CD4-positive, alpha-beta memory T cell (primary cell): ENCODE measurements at places on chromosomes 5 and 9.

GRCh38 chr5:99644822-99645221 lies 716.0 kb upstream of the CHD1 start:
- DNase-seq: no peak

GRCh38 chr5:67004730-67005350 lies 191.8 kb downstream of the CD180 start:
- no peak for DNase-seq

DNA sequence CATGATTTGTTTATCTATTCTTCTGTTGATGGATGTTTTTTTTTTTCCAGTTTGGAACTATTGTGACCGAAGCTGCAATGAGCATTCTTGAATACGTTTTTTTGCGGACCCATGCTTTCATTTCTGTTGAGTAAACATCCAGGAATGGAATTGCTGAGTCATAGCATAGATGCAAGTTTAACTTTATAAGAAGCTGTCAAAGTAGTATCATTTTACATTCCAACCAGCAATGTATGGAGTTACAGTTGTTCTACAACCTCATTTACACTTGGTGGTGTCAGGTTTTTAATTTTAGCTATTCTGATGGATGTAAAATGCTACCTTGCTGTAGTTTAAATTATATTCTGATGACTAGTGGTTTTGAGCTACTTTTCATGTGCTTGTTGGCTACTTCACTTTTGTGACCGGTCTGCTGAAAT lies 49.0 kb downstream of the NPR3 start:
- DNase-seq: no peak

DNA sequence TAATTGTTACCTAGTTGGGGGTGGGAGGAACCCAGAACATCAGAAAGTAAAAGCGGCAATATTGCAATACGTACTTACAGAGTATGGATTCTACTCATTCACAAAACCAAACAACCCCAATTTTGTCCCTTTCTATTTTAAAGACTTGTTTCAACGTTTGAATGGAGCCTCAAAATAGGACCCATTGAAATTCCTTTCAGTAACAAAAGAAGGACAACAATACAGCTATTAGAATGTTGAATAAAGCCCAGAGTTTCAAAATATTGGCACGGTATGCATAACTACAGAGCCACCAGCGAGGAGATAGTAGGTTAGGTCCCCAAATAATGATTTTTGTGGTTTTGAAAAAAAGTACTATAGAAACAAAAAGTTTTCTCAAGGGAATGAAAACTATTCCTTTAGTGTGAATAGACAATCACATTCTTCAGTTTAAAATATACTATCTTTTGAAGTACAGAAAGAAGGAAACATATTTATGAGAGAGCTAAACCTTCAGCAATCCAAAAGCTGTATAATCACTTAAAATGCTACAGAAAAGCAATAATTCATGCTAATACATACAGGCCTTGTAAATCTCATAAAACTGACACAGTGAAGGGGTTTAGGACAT lies 235.5 kb downstream of the RFX3 start:
- DNase-seq: no peak

GRCh38 chr5:94102849-94103248 lies 361.4 kb upstream of the POU5F2 start:
- no peak for DNase-seq

DNA sequence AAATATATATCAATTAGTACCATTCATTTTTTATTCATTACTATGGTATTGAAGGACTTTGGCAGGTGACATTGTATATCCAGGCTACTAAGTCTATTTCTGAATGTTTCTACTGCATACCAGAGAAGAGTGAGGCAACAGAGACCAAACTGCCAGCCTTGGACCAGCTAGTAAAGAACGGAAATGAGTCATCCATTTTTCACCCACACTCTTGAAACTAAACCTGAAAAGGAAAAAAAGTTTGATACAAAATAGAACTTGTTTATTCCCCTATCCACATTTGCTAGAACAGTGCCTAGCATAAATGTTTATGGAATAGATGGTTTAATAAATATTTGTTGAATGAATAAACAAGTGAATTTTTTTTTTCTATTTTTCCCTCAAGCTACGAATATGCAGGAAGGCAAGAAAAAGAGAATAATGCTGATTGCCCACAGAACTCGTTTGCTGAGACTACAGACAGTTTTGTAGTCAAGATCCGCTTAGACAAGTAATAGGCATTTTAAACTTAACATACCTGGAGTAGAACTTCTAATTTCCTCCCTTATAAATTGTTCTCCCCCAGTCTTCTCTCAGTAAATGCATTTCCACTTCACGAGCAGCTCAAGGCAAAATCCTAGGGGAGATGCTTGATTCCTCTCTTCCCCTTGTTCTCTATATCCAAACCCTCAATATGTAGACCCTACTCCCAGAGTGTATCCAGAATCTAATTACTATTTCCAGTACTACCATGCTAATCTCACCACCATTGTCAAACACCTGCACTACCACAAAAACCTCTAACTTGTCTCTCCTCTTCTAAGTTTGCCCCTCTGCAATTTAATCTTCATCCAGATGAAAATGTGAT lies 146.2 kb upstream of the RASA1 start:
- peak; percentile 46 for DNase-seq

DNA sequence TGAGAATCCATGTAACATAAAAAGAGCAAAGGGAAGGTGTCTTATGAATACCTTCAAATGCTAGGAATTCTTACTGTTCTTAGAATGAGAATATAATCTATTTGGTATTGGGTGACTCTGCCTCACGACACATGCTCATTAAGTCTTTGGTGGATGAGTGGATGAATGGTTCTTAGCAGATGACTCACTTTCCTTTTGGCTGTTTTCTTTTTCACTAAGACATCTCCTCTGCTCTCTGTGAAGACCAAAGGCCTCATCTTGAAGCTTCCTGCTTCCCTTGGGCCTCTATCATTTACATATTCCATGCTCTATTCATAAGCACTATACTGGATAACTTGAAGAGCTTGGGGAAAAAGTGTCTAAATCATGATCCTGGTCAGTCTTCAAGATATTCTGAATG lies 468.1 kb downstream of the SPATA31D1 start:
- DNase-seq: no peak

GRCh38 chr5:144510845-144511579 lies 340.3 kb downstream of the KCTD16 start:
- DNase-seq: no peak

- DNase-seq: peak; percentile 82
These were observed 226.5 kb upstream of the MAP3K1 start for GRCh38 chr5:56588636-56589480.

DNA sequence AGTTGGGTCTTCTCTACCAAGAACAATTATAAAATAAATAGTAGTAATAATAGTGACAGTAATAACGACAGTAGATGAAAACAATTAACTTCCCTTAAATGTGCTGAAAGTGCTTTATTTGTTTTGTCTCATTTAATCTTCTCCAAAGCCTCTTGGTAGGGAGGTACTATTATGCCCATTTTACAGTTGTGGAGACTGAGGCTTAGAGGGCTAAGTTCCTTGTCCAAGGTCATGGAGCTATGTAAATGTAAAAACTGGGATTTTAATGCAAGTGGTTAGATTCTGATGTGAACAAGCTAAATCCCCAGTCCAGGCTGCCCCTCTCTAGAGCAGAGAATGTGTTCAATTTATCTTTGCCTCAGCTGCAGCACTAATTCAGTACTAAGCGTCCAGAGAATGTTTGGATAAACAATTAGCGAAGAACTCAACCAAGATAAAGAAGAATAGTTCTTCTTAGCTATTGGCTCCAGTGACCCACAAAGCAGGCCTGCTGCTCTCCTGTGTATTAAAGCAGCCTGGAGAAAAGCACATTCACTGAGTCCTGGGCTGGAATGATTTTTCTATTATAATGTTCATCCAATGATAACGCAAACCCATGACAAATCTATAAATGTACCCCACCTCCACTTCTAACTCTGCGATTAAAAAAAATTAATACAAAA lies 68.8 kb downstream of the NPR3 start:
- no peak for DNase-seq

DNA sequence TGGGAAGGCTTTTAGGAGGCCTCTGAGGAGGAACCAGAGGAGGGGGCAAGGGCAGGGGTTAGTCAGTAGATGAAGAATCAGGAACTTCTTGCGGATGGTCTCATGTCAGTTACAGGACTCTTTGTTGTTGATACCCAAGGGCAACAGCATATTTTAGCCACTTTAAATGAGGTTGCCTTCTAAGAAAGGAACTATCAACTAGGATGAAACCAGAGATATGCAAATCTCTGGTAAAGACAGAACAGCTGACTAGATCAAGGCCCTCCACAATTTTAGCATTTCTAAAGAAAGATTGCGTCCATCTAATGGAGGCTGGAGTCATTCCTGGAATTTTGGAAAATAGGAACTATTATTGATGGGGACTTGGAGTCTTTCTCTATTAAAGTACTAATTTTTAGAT lies 57.7 kb upstream of the KLF4 start:
- DNase-seq: no peak

- DNase-seq: no peak
These were observed 178.9 kb downstream of the MSX2 start for GRCh38 chr5:174903172-174903732.

GRCh38 chr9:135287627-135288026 lies 192.0 kb upstream of the PPP1R26 start:
- no peak for DNase-seq

DNA sequence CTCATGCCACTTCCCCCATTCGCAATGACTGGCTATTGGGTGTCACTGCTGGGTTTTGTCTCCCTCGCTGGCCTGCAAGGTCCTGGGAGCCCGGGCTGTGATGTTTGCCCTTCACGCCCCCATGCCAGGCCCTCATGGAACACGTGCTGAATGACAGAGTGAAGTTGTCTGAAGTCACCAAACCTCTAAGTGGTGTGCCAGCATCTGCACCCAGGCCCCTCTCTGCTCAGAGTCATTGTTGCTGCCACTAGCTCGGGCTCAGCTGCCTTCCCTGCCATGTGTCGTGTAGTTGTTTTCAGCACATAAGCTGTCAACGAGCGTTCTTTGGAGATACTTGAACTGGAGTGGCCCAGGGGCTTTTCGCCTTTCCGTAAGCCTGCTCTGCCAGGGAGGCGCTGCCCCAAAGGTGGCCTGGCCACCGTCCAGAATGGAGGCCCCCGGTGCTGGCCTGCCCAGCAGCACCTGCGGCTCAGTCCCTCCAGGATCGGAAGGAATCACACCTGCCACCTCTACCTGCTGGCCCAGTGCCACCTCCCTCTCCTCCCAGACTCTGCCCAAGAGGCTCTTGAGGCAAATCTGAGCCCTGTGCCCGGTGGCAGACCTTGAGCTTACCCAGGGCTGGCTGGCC lies 250.1 kb downstream of the PBX3 start:
- DNase-seq: no peak

DNA sequence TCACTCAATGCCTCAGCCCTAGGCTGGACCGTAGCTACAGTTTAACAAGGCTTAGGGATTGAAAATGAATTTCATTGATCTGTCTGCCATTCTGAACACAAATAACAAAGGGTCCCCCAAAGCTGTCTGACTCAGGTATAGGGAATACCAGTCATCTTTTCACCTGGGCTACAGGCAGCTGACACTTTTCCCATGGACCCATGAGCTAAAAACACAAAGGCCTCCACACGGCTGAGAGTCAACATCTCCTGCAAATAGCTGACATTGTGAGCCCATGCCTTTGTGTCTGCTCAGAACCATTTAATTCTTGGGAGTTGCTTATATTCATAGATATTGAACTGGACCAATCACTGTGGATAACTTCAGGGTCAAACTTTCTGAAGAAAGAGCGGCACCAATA lies 121.1 kb upstream of the SLIT3 start:
- DNase-seq: no peak

DNA sequence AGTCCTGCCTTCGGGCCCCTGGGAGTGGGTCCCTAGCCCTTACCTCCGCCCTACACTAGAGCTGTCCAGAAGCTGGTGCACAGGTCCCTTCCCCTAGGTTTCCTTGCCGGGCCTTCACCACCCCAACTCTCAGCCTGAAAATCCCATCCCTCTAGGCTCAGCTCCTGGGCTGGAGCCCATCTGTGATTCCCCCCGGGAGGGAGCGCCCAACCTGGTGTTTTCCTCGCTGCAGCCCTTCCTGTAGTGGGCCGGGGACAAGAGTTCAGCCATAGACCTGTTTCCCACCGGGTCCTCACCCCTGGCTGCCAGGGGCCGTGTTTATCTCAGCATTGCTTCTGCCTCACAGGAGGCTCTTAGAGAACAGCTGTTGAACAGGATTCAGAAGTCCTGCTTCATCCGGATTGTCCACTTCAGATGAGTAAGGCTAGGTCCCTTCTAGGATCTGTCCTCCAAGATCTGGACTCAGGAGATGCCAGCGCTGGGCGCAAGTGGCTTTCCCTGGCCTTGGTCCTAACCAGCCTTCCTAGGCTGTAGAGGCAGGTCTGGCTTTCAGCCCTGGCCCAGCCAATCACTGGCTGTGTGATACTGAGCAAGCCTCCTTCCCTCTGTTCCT lies 965 bp downstream of the GLIPR2 start:
- DNase-seq: no peak

DNA sequence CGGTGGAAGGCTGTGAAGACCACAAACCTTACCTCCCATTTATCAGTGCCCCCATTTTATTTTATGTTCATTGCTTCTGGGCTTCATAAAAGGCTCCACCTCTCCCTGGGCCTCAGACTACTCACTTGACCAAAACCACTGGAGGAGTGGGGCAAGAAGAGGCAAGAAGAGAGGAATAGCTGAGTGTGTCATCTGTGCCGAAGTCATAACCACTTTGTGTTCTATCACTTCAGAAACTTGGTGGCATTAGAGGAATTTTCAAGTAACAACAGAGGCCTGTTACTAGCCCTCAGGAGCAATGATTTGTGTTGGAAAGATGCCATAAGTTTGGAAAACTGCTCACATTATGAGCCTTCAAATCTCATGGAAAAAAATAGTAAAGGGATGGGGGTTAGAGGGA lies 88.7 kb upstream of the PIK3R1 start:
- DNase-seq: no peak

GRCh38 chr5:584216-584615 lies 27.9 kb upstream of the CEP72 start:
- DNase-seq: no peak

DNA sequence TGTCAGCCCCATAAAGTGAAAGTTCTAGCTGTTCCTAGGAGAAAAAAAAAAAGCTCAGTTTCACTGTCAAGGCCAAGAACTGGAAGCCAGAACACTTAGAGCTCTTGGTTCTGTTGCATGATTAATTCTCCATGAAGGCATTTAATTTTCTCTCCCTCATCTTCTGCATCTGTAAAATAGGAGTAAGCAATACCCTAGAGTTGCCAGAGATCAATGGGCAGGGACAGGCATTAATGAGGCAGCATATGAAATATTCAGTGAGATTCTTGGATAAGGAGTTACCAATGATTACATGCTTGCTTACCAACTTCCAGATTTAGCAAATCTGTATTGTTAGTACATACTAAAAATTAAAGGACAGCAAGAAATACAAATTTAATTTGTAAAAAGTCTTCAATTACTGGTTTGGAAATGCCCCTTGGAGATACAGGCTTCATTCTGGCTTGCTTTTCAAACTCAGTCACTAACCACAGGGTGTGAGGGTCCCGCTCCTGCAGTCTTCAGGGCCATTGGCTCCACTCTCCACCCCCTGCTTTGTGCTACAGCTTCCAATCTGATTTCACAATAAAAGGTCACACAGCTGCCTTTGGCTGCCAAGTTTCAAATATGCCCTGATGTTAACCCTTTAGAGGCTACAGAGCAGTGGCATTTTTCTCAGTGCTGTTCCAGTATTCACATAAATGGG lies 624.6 kb downstream of the BNC2 start:
- DNase-seq: no peak

GRCh38 chr9:93477397-93477796 lies 24.0 kb upstream of the FAM120AOS start:
- DNase-seq: no peak
